Right cardiac atrium (tissue), 5 donors: ENCODE measurements at places on chromosomes 5 and 9. TPM values are rescaled to one million over a fixed set of nuclear protein-coding genes. Genes with fewer than 3 reads are reported as not detected.

The STKLD1 gene
- 1.3 TPM for polyA plus RNA-seq

The GAS1 gene
- polyA plus RNA-seq: 16.6 TPM

The CARD6 gene
- 3.8 TPM for polyA plus RNA-seq

The BRIX1 gene
- polyA plus RNA-seq: 13.5 TPM

DNA sequence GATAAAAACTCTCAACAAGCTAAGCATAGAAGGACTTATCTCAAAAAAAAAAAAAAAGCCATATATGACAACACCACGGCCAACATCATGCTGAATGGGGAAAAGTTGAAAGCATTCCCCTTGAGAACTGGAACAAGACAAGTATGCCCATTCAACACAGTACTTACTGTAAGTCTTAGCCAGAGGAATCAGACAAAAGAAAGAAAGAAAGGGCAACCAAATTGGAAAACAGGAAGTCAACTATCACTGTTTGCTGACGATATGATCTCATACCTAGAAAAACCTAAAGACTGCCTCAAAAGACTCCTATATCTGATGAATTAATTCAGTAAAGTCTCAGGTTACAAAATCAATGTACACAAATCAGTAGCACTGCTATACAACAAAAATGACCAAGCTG is 24.6 kb upstream of the PTGER4 start:
- no peak for DNase-seq

- DNase-seq: no peak
These were observed 59.5 kb downstream of the SMIM23 start for GRCh38 chr5:171845040-171845630.

DNA sequence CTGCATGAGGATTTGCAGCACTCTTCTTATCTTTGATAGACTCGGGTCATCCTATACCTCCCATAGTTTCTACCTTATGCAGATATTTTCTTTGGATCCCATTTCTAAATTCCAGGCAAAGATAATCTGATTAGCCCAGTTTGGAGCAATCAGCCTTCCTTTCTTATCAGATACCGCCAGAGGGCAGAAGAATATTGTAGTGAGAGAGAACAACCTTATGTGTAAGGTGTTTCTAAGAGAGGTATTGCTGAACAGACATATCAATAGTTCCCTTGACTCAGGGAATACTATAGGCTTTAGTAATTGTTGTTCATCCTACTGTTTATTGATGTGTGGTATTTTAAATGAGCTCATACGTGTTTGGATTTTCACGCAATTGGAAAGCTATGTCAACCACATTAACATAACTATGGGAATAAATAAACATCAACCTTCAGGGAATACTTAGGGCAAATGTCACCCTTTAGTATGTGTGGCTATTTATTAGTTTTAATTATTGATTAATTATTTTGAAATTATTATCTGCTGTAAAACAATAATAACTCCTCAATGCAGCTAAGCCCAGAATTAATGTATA is 1435.2 kb upstream of the CDH9 start:
- DNase-seq: no peak

GRCh38 chr9:138023394-138024124 is 146.0 kb downstream of the CACNA1B start:
- DNase-seq: no peak

DNA sequence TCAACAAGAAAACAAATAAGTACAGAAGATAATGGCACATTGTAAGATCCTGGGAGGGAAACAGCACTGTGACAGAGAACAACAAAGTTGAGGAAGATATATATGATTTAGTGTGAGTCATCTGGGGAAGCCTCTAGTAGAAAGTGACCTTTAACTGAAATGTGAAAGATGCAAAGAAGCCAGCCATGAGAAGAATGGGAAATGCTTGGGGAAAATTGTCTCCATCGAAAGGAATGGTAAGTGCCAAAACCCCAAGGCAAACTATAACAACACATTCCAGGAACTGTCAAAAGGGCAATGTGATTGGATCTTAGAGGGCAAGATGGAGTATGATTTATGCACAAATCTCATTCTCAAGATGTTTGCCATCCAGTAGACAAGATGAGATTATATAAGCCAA is 537.8 kb upstream of the BRINP1 start:
- DNase-seq: no peak

GRCh38 chr5:146516151-146516475 is at the start of gene GPR151:
Gene GPR151, minus strand, starts transcription at chr5:146516190. Its CDS starts 77 bp downstream, at chr5:146516113.
- no peak for DNase-seq

DNA sequence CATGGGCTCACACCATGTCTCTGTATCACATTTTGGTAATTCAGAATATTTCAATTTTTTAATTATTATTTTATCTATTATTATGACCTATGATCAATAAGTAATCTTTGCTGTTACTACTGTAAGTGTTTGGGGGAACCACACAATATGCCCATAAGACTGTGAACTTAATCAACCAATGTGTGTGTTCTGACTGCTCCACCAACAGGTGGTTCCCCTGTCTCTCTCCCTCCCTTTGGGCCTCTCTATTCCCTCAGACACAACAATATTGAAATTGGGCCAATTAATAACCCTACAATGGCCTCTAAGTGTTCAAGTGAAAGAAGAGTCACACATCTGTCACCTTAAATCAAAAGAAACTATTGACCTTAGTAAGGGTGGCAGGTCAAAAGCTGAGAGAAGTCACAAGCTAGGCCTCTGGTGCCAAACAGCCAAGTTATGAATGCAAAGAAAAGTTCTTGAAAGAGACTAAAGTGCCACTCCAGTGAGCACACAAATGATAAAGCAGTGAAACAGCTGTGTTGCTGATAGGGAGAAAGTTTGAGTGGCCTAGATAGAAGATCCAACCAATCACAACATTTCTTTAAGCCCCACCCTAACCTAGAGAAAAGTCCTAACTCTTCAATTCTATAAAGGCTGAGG is 88.7 kb downstream of the DEPDC1B start:
- no peak for DNase-seq
